SJSA1 (cell line): ENCODE measurements at places on chromosomes 11 and 22.

GRCh38 chr11:126595560-126595959, 240.1 kb downstream of the ST3GAL4 start:
- DNase-seq: no peak

GRCh38 chr11:17734986-17735817, 621 bp downstream of the KCNC1 start:
- no peak for DNase-seq

- no peak for DNase-seq
These were observed 128.9 kb downstream of the SERGEF start for GRCh38 chr11:17883946-17884345.

DNA sequence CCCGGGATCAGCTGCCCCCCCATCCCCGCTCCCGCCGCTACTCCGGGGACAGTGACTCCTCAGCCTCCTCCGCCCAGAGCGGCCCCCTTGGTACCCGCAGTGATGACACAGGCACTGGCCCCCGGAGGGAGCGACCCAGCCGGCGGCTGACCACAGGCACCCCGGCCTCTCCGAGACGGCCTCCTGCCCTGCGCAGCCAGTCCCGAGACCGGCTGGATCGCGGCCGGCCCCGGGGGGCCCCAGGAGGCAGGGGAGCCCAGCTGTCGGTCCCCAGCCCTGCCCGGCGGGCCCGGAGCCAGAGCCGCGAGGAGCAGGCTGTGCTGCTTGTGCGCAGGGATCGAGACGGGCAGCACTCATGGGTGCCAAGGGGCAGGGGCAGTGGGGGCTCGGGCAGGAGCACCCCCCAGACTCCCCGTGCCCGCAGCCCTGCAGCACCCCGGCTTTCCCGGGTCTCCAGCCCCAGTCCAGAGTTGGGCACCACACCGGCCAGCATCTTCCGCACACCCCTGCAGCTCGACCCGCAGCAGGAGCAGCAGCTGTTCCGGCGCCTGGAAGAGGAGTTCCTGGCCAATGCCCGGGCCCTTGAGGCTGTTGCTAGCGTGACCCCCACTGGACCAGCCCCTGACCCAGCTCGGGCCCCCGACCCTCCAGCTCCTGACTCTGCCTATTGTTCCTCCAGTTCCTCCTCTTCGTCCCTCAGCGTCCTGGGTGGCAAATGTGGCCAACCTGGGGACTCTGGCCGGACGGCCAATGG, 3.9 kb downstream of the RASL10A start:
- DNase-seq: no peak

- DNase-seq: no peak
These were observed 42.3 kb downstream of the OSBPL5 start for GRCh38 chr11:3122775-3123201.

- DNase-seq: no peak
These were observed 766 bp downstream of the IZUMO1R start for GRCh38 chr11:94305146-94305545.

DNA sequence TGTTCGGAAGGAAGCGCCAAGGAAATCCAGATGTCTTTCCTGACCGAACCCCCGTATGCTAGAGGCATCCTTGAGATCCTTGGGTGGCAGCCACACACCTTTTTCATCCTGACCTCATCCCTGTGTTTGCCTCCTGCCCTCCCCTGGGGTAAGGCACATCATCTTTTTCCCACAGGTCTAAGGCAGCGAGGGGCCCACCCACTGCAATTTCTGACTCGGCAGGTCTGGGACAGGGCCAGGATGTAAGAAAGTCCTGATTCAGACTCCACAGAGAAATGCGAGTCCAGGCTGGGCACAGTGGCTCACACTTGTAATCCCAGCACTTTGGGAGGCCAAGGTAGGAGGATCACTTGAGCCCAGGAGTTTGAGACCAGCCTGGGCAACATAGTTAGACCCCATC, 10.5 kb downstream of the ZMAT5 start:
- DNase-seq: no peak

- DNase-seq: no peak
These were observed 335.5 kb upstream of the CHORDC1 start for GRCh38 chr11:90558328-90558865.

DNA sequence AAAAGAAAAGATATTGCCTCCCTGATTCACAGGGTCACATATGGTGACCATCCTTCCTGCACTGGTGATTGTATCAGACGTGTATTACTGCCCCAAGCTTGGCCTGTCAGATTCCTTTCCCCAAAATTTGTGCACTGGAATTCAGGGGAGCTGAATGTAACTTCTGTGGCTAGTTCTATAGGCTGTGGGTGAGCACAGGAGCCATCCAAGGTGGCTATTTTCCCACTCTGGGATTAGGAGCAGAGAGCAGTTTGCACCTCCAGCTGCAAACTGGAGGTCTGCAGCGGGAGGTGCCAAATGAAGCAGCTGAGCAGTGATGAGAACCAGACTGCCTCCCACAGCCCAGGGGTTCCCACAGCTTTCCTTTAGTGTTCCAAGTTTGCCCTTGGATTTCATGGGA, 124.2 kb upstream of the PITPNB start:
- DNase-seq: no peak

DNA sequence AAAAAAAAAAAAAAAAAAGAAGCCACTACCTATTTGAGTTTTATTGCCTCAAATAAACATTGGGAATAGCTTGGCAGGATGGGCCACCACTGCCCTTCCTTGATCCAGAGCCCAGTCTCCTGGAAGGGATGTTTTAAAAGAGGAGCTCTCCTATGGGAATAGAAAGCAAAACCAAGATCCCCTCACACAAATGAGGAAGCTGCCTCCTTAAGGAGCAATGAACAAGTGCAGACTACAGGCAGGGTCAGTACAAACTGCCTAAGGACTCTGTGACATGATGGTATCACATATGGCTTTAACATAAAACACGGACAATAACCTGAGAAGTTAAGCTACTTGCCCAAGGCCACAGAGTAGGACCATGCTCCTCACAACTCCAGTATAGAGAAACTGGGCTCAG, 120.8 kb downstream of the NAT10 start:
- no peak for DNase-seq

DNA sequence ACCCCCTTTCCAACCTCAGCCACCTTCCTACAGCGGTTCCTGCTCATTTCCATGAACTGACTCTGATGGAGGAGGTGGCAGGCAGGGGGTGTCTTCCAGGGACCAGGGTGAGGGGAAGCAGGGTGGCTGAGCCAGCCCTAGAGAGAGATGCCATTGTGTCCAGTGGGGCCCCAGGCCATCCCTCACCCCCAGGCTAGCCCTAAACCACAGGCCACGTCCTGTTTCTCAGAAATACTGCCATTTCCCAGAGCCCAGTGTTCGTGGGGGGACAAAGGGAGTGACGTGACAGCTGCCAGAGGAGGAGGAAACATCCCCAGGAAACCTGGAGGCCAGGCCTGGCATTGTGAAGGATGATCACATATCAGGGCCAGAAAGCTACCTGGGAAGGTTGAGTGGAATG, 39.5 kb downstream of the CHRDL2 start:
- DNase-seq: no peak

DNA sequence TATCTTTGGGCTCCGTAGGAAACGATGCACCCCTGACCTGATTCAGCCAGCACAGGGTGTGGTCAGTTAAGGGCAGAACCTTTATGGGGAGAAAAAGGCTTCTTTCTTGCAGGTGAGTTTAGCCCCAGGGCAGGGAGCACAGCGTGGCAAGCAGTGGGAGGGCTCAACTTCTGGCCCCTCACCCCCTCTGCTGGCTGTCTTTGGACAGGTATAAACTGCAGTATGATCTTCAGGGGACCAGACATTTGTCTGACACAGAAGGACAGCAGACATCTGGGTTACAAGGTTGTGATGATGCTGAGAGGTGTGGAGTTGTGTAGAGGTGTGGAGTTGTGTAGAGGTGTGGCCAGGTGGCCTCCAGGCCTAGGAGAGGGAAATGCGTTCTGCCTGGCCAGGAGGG, 324.0 kb upstream of the PLET1 start:
- no peak for DNase-seq

DNA sequence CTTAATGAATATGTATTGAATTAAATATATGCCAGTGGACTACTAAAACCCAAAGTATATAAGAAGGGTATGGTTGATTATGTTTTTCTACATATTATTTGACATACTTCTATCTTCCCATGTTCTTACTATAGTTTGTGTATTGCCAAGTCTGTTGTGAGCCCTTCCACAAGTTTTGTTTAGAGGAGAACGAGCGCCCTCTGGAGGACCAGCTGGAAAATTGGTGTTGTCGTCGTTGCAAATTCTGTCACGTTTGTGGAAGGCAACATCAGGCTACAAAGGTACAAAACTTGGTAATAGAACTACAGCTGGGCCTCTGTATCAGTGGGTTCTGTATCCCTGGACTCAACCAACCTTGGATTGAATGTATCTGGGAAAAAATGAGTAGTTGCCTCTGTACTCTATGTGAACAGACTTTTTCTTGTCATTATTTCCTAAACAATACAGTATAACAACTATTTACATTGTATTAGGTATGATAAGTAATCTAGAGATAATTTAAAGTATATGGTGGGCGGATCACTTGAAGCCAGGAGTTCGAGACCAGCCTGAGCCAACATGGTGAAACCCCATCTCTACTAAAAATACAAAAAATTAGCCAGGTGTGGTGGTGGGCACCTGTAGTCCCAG, 38.7 kb upstream of the TTC36 start:
- peak; percentile 23 for DNase-seq

- DNase-seq: no peak
These were observed 131.0 kb downstream of the TBC1D22A start for GRCh38 chr22:46893281-46894020.

GRCh38 chr11:35107861-35108260, 31.1 kb upstream of the CD44 start:
- DNase-seq: no peak

DNA sequence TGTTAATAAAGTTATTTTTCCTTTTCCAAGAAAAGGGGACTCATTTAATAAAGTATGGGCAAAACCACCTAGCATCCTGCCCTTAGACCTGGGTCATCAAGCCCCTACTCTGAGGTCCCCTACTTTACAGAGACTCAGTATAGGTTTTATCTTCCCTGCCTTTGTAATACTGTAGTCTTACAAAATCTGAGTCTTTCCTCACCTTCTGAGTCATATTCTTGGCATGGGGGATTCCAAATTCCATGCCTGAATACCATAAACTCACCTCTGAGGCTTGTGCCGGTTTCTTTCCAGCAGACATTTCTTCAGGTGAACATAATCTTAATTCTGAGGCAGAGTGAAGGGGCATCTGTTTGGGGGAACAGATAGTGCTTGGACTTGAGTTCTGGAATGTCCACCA, 282.5 kb downstream of the KCNA4 start:
- no peak for DNase-seq

GRCh38 chr11:15201586-15201985, 86.9 kb downstream of the INSC start:
- peak; percentile 24 for DNase-seq

DNA sequence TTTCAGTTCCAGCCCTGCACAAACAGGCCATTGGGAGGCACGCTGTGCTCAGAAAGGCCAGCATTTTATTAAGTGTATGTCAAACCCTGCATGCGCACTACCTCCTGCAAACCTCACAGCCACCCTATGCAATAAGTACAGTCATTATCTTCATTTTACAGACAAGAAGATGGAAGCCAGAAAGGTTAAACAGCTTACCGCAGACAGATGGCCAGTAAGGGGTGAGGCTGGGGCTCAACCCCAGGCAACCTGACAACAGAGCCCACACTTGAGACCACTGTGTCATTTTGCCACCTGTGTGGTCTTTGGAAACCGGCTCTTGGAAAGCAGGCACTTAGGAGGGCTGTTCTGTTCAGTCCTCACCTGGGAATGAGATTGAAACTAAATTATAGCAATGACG, 142.3 kb downstream of the NXPE2 start:
- DNase-seq: no peak
